ENCODE measurements at places on chromosomes 7 and 10.
A peak's percentile ranks its signal among the peaks of the same experiment; 100 is the strongest.

- no peak for DNase-seq
These were observed 93.5 kb downstream of the SND1 start for GRCh38 chr7:127745445-127745844.

DNA sequence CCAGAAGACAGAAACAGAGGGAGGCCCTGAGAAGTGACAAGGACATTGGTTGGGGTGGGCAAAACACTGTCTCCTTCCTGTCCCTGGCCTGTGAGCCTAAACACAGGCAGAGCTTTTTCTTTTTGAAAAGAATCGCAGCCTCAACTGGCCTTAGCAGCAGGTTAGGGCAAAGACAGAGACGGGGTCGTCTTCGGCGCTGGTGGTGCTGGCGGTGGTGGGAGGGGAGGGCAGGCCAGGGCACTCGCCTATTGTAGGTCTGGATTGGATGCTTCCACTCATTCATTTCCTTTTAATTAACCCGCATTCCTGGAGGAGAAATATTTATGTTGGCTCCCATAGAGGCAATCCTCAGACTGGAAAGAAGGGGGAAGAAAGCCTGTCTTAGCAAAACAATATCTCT is 22.6 kb downstream of the WNT8B start:
- peak; percentile 9 for DNase-seq

GRCh38 chr7:24422441-24423010 is 138.5 kb downstream of the NPY start:
- DNase-seq: no peak

GRCh38 chr10:47456079-47456785 is 27.7 kb downstream of the ANXA8 start:
- DNase-seq: no peak

DNA sequence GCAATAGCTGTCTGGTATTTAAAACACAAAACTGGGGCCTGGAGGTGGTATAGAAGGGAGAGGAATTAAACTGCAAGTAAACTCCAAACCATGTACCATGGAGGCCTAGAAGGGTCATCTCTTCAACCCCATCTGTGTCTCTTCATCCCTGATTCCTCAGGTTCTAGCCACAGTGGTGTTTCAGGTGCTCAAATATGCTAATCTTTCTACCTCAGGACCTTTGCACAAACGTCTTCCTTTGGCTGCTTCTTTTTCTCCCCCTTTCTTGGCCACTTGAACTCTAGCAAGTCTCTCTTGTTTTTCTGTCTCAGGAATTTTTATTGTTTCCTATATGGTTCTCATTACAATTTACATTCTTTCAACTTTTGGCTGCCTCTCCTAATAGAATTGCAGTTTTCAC is 25.6 kb upstream of the MTPN start:
- DNase-seq: no peak

DNA sequence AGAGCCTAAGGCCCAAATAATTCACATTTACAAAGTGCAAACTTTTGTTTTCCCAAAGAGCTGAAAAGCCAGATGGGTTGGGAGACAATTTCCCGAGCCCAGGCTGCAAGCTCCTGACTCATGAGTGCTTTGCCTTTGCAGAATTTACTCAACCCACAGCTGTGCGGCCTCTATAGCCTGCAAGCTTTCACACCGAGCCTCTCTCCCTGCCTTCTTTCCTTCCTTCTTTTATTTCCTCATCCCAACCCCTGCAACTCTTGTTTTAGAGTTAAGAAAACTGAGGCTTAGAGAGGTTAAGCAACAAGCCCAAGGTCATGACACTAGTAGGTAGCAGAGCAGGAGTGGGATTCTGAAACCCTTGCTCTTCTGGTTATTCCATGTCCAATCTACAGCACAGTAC is 203.0 kb upstream of the GPR26 start:
- DNase-seq: no peak

All from neural crest cell (in vitro differentiated cells).